ENCODE measurements at places on chromosomes 16 and 17. TPM values are rescaled to one million over a fixed set of nuclear protein-coding genes. Genes with fewer than 3 reads are reported as not detected.

Gene FAAP100
- polyA plus RNA-seq, result 17.7 TPM

Gene HSPB9
- polyA plus RNA-seq, result not detected

Gene DPEP3
- not detected for polyA plus RNA-seq

Gene ITGB3
- 3.7 TPM for polyA plus RNA-seq

Gene BEAN1
- polyA plus RNA-seq, result 1.7 TPM

Gene CORO6
- 7.9 TPM for polyA plus RNA-seq

Gene TP53TG3
- polyA plus RNA-seq, result 0.96 TPM

Gene MIF4GD
- 22.2 TPM for polyA plus RNA-seq

Gene KRTAP4-9
- polyA plus RNA-seq, result not detected

DNA sequence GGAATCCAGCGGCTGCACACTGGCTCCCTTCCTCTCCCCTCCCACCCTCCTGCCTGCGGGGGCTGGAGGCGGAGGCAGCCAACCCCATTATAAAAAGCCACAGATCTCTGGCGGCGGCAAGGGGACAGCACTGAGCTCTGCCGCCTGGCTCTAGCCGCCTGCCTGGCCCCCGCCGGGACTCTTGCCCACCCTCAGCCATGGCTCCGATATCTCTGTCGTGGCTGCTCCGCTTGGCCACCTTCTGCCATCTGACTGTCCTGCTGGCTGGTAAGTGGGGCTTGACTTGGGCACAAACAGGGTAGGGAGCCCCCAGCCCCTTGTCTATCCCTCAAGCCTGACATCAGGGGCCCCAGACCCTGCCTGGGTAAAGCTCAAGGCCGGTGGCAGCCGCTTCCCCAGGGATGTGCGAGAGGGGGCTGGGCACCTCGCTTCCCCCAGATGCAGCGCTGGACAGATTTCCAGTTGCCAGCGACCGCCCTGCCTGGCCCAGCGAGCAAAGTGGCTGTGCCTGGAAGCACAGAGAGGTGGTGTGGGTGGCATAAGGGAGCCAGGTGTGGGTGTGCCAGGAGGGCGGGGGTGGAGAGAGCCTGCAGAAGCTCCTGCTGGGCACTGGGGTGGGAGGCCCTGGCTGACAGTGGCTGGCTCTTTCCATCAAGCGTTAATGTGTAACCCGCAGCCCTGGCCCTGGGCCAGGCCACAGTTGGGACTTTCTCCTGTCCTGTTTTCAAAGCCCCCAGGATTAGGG is at the start of gene CX3CL1:
CX3CL1 (plus strand) TSS at position 119 of the 745 bp plus-strand sequence; CDS start at position 198, 79 bp downstream.
- DNase-seq, result no peak

DNA sequence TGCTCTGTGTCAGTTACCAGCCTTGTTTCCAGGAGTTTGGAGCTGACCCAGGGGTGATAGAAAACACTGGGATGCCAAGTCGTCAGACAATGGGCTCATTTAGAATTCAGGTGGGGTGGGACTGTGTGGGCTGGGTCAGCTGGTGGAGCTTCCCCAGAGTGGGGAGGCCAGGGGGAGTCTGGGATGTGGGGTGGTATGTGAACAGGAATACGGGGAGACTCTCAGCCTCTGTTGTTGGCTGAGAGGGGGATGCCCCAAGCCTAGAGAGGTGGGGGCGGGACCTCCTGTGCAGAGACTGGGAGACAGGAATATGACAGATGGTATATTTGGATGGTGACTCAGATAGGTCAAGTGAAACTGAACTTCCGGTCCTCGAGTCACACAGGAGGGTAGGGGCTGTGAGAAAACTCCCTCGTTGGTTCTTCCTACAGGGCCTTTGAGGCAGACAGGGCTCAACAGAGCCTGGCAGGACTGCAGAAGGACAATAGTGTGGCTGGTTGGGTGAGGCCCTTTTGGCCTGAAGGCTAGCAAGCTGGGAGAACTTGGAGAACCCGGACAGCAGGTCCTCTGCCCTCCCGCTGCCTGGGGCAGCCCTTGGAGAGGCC is 23.7 kb downstream of the CDH1 start:
- peak; percentile 48 for DNase-seq

- DNase-seq, result no peak
These were observed 43.5 kb upstream of the MTMR4 start for GRCh38 chr17:58557981-58558380.

DNA sequence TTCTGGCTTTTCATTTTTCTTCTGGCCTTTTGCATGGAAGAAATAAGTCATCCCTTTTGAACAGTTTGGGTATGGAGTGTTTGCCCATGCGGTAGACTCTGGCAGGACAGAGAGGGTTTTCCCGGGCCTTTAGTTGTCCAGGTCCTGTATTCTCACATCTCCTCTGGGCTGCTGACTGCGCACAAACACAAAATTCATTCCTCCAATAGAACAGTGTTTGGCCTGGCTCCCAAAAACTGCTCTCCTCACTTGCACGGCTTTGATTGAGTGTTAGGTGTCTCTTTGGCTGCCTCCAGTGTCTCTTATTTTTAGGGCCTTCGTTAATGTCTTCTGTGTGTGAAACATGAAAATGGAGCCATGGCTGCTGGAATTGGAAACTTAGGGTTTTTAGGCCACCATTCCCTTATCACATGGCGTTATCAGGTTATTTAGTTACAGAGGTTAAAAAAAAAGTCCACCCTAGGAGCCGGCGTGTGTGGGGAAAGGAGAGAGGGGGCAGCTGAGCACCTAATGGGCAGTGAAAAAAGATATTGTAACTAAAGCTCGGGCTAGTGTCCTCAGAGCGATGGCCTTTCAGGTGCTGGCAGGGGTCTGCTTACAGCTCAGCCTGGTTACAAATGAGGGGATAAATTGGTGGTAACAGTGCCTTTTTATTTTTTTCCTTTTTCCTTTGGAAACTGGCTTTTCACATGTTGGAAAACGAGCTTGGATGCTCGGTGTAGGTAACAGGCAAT is 47.3 kb downstream of the PRKCA start:
- DNase-seq, result no peak

- no peak for DNase-seq
These were observed 32.8 kb downstream of the XYLT1 start for GRCh38 chr16:17437981-17438380.

DNA sequence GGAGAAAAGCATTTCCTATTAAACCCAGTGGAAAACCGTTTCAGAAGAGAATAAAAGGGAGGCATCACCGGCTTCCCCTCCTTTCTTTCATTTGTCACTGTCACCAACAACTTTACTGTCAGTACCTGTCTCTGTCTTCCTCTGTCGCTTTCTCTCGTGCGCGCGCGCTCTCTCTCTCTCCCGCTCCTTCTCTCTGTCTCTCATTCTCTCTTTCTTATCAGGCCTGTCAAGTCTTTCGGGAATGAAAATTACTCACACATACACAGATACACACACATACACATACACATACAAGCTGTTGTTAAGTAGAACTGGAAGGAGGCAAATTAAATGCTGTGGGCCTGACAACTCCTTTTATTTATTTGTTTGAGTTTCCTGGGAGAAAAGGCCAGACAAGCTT is 17.6 kb downstream of the MYOCD start:
- DNase-seq, result no peak

GRCh38 chr17:69539781-69540319 is 125.4 kb downstream of the MAP2K6 start:
- peak; percentile 31 for DNase-seq

DNA sequence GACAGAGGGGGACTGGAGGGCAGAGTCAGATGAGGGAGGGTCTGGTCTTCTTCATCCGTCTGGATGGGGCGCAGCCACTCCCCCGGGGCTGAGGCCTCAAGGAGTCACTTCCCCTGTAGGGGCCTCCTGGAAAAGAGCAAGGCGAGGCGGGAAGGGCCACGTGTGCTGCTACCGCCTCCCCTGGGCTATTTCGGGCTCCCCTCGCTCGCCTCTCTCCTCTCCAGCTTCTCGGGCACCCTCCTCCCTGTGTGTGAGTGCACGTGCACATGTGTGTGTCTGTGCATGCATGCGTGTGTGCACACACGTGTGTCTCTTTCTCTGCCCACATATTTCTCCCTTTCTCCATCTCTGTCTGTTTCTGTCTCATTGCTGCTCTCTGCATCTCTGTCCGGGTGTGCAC is 10.1 kb downstream of the GSG1L start:
- no peak for DNase-seq

- no peak for DNase-seq
These were observed 47.9 kb downstream of the TOM1L2 start for GRCh38 chr17:17924131-17924856.

GRCh38 chr17:10126276-10126615 is 72.2 kb downstream of the GAS7 start:
- DNase-seq, result no peak

DNA sequence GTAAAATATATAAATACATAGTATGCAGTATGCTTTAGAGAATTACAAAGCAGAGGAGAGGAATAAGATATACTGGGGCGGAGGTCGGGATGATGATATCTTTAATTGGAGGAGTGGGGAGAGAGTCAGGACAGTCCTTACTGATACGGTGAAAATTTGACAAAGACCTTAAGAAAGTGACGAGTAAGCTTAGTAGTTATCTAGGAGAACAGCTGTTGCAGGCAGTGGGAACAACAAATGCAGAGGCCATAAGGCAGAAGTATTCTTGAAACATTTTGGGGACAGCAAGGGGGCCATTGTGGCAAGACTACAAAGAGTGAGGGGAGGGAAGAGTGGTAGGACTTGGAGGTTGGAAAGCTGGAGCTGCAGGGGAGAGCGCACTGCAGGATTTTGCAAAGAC is 22.3 kb upstream of the CDC6 start:
- no peak for DNase-seq

GRCh38 chr16:81487301-81487720 is 42.7 kb downstream of the CMIP start:
- no peak for DNase-seq

DNA sequence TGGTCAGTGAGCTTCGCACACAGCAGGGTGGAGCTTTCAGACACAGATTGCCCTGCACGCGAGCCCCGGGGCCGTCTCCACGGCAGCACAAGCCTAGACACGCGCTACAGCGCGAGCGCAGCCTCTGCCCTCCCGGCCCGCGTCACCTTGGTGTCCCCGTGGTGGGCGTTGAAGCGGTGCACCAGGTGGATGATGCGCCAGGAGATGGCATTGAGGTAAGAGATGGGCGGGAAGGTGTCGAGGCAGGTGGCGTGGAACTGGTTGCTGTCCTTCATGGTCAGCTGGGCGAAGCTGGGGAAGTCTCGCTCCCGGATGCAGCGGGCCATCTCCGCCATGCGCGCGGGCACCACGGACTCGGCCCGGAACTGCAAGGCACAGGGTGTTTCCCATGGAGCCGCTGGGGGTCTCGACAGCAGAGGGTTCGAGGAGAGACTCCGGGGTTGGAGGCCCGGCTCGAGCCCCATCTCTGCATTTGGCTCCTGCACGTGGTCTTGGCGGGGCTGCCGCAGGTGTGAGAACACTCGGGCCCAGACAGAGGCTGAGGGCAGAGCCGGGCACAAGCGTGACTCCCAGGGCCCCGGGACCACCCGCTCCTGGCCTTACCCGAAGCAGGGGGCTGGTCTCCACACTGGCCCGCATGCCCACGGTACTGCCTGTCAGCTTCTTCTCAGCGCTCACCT is 4.3 kb upstream of the CYBA start:
- DNase-seq, result no peak

- DNase-seq, result no peak
These were observed 301.9 kb upstream of the KCNJ16 start for GRCh38 chr17:69773081-69773480.

DNA sequence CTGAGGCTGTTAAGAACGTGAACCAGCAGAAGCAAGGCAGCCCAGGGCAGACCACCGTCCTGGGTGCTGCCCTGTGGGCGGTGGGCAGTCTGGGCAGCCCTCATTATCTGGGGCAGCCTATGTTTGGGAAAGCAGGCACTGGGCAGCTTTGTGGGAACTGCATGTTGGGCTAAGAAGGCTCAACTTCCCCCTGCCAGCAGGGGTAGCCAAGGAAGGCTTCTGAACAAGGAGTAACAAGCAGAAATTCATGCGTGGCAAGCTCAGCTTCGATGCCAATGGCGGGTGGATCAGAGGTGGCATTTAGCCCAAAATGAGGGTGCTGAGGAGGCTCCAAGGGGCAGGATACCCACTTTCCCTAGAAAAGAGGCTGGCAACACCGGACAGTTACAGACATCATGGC is 42.7 kb upstream of the METRNL start:
- no peak for DNase-seq

GRCh38 chr17:64158406-64158805 is 28.5 kb upstream of the ERN1 start:
- DNase-seq, result no peak

DNA sequence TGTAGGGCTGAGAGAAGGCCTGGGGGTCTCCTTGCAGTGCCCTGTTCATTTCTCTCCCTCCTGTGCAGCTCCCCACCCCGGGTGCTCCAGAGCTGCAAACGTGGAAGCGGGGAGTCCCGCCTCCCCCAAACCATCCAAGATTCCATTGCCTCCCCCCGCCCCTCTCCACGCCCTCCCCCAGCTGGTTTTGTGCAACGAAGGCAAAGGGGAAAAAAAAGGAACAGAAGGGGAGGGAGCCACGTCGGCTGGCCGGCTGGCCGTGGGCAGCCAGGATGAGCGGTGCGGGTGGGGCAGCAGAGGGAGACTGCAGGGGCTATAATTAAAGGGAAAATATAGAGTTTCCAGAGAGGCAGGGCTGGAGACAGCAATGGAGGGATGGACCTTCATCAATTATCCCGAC is 1.7 kb upstream of the COL1A1 start:
- no peak for DNase-seq

GRCh38 chr17:48973806-48974205 is 5.4 kb upstream of the GIP start:
- no peak for DNase-seq

GRCh38 chr16:64948056-64948455 is 173.8 kb downstream of the CDH11 start:
- no peak for DNase-seq

DNA sequence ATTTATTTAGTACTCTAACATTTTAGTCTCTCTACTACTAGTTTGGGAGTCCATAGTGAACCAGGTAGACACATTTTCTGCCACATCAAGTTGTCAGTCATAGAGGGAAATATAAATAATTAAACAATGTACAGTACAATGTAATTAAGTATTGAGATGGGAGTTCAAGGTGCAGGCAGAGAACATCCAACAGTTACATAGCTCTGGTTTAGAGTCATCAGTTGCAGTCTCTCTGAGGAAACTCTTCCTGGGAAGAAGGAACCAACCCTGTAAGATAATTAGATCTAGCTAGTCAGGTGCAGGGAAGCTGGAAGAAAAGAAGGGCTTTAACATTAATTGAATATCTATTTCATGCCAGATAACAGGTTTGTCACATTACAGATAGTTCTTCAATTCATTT is 457.9 kb upstream of the DYNLRB2 start:
- no peak for DNase-seq

GRCh38 chr17:72719206-72719577 is 373.3 kb downstream of the SLC39A11 start:
- no peak for DNase-seq

Data from A549 (cell line).